Mesothelial cell of epicardium (in vitro differentiated cells): ENCODE measurements at places on chromosomes 16 and 17. TPM values are rescaled to one million over a fixed set of nuclear protein-coding genes. Genes with fewer than 3 reads are reported as not detected.

Gene FAM83G
- total RNA-seq = 14.5 to 15.0 TPM (median 15.0 TPM) in 3 replicates

- no peak for DNase-seq
- no peak overlapping the region for H3K27ac ChIP-seq
- H3K4me1 ChIP-seq = peaks cover 6% of the 10 kb centered on the region
- H3K27me3 ChIP-seq = peaks cover 95% of the 10 kb centered on the region
These were observed 255.6 kb upstream of the SDK2 start for GRCh38 chr17:73899839-73900238.

GRCh38 chr16:15907863-15908478 is 19.6 kb upstream of the CEP20 start:
- H3K4me3 ChIP-seq = no peak overlapping the region
- H3K27me3 ChIP-seq = no peaks in the 10 kb centered on the region
- H3K4me1 ChIP-seq = no peaks in the 10 kb centered on the region
- no peaks in the 10 kb centered on the region for H3K36me3 ChIP-seq

Gene CCL16
- not detected in 3 replicates for total RNA-seq

Gene DLX3
- total RNA-seq = 5.2 to 7.7 TPM (median 6.6 TPM) in 3 replicates

GRCh38 chr17:69061721-69062556 is 1.2 kb upstream of the ABCA9 start:
- peaks cover 20% of the 10 kb centered on the region for H3K4me1 ChIP-seq
- peaks cover 17% of the 10 kb centered on the region for H3K27me3 ChIP-seq
- H3K36me3 ChIP-seq = peaks cover 1% of the 10 kb centered on the region
- no peak overlapping the region for H3K4me3 ChIP-seq

DNA sequence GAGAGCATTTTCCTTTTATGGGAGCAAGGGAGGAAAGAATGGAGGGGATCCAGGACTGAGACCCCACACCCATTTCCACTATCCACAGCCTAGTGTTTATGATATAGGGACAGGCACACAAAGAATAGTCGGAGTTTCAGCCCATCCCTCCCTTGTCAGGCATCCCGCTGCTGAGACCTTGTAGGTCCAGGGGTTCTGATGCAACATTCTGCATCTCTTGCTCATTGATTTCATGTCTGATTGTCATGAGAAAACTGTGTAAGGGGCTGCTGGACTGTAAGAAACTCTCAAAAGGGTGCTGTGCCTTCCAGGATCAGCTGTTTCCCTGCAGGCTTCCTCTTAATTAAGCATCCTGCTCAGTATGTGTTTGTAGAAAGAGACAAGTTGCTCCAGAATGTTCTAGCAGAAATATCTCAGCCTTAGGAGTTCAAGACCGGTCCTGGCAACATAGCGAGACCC is 5.3 kb upstream of the POLR3E start:
- H3K27ac ChIP-seq = no peak overlapping the region
- H3K4me3 ChIP-seq = no peak overlapping the region
- no peaks in the 10 kb centered on the region for H3K36me3 ChIP-seq
- DNase-seq = no peak
- H3K4me1 ChIP-seq = peaks cover 2% of the 10 kb centered on the region

DNA sequence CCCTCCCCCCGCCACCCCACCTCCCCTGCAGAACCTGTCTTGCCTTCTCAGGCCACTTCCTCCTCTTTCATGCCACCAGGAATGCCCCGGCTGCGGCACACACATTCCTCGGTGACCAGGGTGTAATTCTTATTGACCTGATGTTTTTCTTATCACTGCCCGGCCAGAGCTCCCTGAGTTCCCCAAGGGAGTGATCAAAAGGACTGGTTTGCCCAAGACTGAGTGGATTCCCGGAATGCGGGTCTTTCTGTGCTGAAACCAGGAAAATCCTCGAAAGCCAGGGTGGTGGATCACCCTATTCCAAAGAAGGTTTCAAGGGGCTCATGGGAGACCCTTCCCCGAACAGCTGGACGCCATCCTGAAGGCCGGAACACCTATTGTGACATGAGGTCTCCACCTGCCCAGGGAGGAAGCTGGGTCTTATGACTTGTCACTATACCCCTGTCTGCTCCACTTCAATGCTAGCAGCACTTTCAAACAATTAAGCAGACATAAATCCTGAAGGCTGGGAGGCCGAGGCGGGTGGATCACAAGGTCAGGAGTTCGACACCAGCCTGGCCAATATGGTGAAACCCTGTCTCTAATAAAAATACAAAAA is 53.0 kb upstream of the RPL38 start:
- H3K4me3 ChIP-seq = no peak overlapping the region
- no peaks in the 10 kb centered on the region for H3K36me3 ChIP-seq
- H3K27me3 ChIP-seq = peaks cover 3% of the 10 kb centered on the region
- H3K27ac ChIP-seq = no peak overlapping the region
- DNase-seq = peak; percentile 36

DNA sequence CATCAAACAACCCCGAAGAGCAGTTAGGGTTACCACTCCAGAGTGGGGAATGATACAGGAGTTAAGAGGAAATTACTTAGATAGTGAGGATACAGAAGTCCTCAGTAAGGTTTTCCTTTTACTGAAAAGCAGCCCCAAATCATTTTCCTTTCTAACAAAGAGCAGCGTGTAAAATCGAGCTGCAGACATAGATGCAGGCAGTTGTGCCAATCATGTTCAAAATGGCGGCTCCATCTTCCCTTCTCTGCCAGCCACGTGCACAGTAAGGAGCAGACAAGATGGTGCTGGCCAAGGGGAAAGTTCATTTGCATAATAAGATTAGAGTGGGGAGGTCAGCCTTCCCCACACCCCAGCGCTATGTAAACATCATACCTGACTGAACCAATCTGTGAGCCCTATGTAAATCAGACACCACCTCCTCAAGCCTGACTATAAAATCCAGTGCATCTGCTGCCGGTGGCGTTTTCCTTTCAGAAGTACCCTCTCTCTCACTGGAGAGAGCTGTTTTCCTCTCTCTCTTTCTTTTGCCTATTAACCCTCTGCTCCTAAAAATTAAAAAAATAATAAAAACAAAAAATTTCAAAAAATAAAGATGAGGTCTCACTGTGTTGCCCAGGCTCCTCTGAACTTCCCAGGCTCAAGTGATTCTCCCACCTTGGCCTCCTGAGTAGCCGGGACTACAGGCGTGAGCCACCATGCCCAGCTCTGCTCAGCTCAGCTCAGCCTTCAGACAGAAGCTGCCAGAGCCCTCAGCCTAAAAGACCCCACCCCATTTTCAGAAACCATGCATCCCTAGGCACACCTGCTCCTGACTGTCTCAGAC is 2.6 kb upstream of the SRL start:
- H3K27me3 ChIP-seq = no peaks in the 10 kb centered on the region
- no peak for DNase-seq
- no peak overlapping the region for H3K4me3 ChIP-seq
- peak overlapping the region; percentile 53 for H3K27ac ChIP-seq
- H3K4me1 ChIP-seq = peaks cover 25% of the 10 kb centered on the region

DNA sequence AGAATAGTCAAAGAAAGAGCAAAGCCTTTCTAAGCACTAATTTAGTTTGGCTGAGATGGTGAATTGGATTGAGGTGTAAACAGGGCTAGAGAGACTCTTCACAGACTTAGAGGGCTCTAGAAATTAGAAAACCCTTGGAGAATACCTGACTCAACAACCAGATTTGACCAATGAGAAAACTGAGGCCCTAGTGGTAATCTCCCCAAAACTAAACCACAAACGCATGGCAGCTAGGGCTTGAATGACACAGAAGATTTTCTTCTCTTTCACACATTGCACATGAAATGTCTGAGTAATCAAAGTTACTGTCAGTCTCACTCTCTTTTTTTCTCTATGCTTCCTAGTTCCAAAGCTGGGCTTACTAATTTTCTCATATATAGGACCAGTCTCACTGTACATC is 314.5 kb upstream of the KCNJ16 start:
- no peak overlapping the region for H3K4me3 ChIP-seq
- no peak overlapping the region for H3K27ac ChIP-seq
- DNase-seq = no peak
- no peaks in the 10 kb centered on the region for H3K36me3 ChIP-seq
- no peaks in the 10 kb centered on the region for H3K27me3 ChIP-seq

DNA sequence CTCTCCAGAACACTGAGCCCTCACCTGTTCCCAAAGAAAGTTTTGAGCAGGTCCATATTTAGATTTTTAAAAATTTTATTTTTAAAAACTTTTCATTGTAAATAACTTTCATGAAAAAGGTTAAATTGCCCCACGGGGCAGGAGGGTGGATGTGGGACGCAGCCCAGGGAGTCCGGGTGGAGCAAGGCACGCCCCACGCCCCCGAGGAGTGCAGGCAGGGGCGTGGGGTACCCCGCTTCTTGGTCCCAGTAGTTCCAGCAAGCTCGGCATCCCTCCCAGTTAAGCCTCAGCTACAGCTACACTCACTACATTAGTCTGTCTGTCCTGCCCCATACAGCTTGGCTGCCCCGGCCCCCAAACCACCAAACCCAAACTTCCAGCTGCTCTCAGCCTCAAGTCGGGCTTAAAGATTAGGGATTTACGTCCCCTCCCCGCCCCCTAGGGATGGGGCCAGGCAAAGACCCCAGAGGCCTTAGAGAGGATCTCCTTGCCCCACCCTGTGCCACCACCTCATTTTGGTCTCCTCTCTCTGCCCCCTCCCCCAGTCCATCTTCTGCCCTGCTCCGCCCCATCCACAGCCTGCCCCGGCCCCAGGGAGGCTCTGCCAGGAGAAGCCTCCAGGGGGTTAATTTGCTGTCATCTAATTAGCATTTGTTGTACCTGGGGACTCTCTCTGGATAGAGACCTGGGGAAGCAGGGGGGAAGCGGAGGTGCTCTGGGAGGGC is 4.6 kb downstream of the FOXJ1 start:
- H3K36me3 ChIP-seq = no peaks in the 10 kb centered on the region
- H3K4me1 ChIP-seq = peaks cover 62% of the 10 kb centered on the region
- no peak overlapping the region for H3K4me3 ChIP-seq
- H3K27me3 ChIP-seq = peaks cover 81% of the 10 kb centered on the region
- no peak for DNase-seq

DNA sequence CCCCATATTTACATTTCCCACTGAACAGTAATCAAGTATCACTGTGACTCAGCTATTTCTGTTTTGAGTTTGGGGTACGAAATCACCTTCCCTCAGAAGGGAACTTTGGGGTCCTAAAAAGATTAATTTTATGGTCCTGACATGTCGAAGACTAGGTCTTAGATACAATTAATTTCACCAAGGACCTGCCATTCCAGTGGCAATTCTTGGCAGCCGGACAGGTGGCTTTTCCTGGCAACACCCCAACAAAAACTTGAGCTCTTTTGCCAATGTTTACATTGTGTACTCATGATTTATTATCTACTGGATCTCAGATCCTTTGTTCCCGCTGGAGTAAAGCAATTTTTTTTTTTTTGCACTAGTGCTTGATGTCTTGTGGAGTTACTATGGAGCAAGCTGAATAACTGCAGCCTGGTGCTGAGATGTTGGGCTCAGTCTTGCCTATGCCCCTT is 14.4 kb downstream of the SLFN5 start:
- no peaks in the 10 kb centered on the region for H3K27me3 ChIP-seq
- peaks cover 20% of the 10 kb centered on the region for H3K36me3 ChIP-seq
- H3K4me1 ChIP-seq = peaks cover 34% of the 10 kb centered on the region
- H3K4me3 ChIP-seq = no peak overlapping the region
- no peak for DNase-seq

Gene BAIAP3
- total RNA-seq = 1.3 to 2.4 TPM (median 2.3 TPM) in 3 replicates

DNA sequence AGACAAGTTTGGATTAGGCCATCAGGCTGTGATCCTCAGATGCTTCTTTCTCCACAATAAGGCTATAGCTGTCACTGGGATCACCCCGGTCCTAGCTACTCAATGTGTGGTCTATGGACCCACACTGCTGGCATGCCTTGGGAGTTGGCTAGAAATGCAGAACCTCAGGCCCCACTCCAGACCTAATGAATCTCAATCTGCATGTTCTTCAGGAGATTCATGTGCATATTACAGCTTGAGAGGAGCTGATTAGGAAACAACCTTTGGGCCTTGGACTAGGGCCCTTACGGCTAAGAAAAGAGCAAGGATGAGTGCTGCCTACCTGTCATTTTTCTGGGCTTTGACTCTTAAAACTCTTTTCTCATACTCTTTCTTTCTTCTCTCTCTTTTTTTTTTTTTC is 7.5 kb downstream of the ADAT1 start:
- no peaks in the 10 kb centered on the region for H3K27me3 ChIP-seq
- H3K4me1 ChIP-seq = peaks cover 1% of the 10 kb centered on the region

DNA sequence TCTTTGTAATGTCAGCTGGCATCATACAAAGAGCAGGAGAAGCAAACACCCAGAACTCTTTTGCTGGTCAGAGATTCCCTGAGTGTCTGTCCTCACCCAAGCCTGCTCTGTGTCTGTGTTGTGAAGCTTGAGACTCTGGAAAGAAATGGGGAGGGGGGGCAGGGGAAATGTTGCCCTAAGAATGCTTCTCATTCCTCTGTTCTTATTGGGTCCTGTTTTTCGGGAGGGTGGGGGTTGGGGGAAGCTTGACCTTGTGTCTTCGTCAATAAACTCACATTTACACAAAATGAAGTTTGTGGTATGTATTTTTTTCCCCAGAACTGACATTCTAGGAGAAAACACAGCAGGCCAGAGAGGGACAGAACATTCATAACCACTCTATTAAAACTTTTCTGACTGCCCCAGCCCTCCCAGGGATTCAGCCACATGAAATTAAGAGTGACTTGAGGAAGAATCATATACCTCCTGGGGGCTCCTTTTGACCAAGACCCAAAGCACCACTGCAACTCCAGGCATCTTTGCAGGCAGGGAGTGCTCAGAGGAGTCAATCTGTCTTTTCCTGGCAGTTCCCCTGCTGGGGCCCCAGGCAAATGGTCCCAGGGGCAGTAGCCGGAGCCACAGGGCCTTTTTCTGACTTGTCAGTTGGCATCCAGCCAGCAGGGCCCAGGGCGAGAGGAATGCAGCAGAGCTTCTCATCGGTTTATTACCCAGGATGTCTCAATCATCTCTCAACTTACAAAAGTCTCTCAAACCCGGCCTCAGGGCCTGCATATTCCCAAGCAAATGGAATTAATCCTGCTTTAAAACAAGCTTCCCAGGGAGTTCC is 5.1 kb upstream of the RASL10B start:
- peak overlapping the region; percentile 89 for H3K27ac ChIP-seq
- no peaks in the 10 kb centered on the region for H3K27me3 ChIP-seq
- no peak overlapping the region for H3K4me3 ChIP-seq
- H3K36me3 ChIP-seq = peaks cover 16% of the 10 kb centered on the region
- DNase-seq = peak; percentile 75

DNA sequence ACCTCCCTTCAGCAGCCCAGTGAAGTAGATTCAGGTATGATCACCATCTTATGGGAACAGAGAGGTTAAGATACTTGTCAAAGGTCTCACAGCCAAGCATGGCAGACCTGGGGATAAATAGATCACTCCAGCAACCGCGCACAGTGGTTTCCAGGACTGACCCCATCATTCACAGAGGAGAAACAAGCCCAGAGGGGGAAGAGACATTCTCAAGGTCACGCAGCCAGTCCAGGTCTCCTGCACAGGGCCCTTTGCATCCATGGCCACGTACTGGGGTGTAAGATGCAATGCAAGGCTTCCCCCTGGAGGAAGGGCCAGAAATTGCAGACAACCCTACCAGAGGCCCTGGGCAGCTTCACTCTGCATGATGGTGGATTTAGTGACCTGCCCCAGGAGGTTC is 19.9 kb downstream of the TLE7 start:
- no peak overlapping the region for H3K27ac ChIP-seq
- peaks cover 77% of the 10 kb centered on the region for H3K27me3 ChIP-seq

GRCh38 chr17:78089576-78090281 is 38.8 kb downstream of the TMC6 start:
- H3K27ac ChIP-seq = no peak overlapping the region
- no peaks in the 10 kb centered on the region for H3K4me1 ChIP-seq
- H3K27me3 ChIP-seq = no peaks in the 10 kb centered on the region
- DNase-seq = no peak
- peaks cover 46% of the 10 kb centered on the region for H3K36me3 ChIP-seq
